Esophagus squamous epithelium (tissue), 5 donors: ENCODE measurements at places on chromosomes 6 and 20.

- no peak for DNase-seq
Observed at GRCh38 chr6:112760831-112761230, 413.7 kb downstream of the RFPL4B start.

GRCh38 chr20:4663553-4663952 is 58.2 kb upstream of the PRND start:
- DNase-seq = no peak

- no peak for DNase-seq
Observed at GRCh38 chr6:55901765-55902270, 26.4 kb upstream of the BMP5 start.

DNA sequence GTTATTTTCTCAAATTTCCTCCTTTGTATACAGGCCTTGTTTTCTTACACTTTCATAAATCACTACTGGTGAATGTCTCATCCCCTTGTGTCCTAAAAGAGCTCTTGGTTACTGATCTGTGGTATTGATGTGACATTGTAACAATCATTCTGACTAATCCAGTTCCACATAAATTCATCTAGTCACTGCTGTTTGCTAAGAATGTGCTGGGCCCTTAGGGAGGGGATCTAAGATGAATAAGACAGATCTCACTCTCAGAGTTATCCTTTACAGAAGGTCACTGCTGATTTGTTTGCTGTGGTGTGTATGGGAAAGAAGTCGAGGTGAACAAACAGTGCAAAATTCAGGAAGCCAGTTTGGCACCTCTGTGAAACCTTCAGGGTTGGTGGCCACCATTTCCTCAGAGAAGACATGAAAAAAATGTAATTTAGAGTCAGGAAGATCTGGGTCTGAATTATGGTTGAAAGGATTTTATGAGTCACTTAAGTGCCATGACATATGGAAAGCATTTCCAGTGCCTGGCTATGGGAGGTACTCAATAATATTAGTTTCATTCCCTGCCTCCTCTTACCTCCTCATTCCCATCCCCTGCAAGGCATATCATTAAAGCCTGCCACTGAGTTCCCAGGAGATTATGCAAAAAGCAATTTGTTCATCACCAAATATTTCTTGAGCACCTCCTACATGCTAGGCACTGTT is 121.8 kb downstream of the COL9A1 start:
- no peak for DNase-seq

- no peak for DNase-seq
Observed at GRCh38 chr20:62117658-62118057, 4.6 kb upstream of the LSM14B start.

- DNase-seq = no peak
Observed at GRCh38 chr6:117414770-117415169, 11.0 kb downstream of the ROS1 start.

GRCh38 chr6:141956868-141957267 is 175.9 kb upstream of the GJE1 start:
- no peak for DNase-seq

DNA sequence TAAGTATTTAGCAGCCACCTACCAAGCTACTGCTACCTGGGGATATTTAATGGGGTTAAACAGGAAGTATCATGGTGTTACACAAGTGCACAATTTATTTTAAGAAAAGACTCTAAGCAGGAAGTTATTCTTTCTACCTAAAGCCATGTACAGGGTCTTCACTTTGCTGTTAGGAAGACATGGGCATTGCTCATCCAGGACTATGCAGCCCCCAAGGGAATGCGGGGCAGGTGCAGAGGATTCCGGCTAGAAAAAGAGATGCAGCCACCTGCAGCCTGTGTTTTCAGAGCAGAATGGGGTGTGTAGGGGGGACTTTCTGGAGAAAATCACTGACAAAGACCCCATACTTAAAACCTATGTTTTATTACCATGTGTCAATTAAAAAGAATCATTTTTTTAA is 399.1 kb upstream of the NOX3 start:
- no peak for DNase-seq

- DNase-seq = no peak
Observed at GRCh38 chr6:138105446-138105845, 1.8 kb downstream of the PERP start.

DNA sequence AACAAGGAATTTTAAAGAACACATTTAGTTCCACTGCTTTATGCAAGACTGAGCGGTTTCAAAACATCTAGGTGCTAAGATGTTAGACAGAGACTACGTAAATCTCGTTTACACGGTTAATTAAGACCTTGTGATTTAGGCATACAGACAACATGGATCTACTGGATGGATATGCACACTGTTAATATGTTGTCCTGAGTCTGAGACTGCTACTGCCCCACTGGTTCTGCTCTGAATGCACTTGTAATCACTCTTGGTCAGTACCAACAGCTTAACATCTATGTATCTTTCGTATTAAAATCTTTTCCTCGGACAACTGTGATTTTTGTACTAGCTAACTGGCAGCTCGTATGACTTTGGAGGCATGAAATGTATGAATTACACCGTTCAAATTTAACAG is 3.1 kb downstream of the MAN1A1 start:
- no peak for DNase-seq

- DNase-seq = no peak
Observed at GRCh38 chr6:386688-387266, 4.8 kb upstream of the IRF4 start.

- DNase-seq = no peak
Observed at GRCh38 chr6:148351309-148351708, 8.7 kb downstream of the SASH1 start.

GRCh38 chr6:125961117-125961516 is 4.5 kb downstream of the HINT3 start:
- no peak for DNase-seq

GRCh38 chr6:100301731-100302130 is 163.0 kb downstream of the SIM1 start:
- no peak for DNase-seq

GRCh38 chr6:156731396-156731795 is 45.8 kb upstream of the ARID1B start:
- DNase-seq = no peak

DNA sequence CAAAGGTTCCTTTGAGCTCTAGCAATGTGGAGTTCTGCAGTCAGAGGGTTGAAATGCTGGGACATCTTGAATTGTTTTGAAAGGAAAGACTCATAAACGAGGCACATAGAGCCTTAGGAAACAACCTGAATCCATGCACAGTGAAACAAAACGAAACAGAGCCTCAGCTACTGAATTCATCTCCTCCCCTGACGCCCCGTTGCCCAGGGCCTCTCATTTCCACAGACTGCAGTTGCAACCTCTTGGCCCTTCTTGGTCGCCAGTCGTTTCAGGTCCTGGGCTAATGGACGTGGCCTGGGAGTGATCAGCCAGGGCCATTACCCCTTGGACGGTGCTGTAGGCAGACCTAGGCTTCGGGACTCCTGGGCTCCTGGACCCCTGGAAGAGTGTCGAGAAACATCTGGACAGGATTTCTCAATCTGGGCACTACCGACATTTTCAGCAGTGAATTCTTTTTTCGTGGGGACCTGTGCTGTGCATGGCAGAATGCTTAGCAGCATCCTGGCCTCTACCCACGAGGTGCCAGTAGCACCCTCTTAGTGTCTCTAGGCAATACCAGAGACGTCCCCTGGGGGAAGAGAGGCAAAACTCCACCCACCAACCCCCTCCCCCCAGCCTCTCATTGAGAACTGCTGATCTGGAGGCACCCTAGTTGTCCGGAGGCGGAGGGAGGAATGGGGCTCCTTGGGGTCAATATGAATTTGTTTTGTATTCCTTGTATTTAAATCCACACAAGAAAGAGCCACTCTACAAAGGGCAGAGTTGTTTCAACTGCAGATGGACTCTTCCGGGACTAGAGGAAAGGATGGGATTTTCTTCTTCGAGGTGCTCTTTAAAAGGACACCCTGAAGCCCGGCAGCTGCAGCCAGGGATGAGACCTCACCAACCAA is 50.2 kb downstream of the TMEM242 start:
- no peak for DNase-seq

GRCh38 chr6:99232056-99232455 is 117.4 kb downstream of the FAXC start:
- DNase-seq = no peak

GRCh38 chr6:122818866-122819265 is 29.8 kb downstream of the SMPDL3A start:
- no peak for DNase-seq

- DNase-seq = no peak
Observed at GRCh38 chr20:19021406-19022117, 190.9 kb upstream of the SLC24A3 start.

DNA sequence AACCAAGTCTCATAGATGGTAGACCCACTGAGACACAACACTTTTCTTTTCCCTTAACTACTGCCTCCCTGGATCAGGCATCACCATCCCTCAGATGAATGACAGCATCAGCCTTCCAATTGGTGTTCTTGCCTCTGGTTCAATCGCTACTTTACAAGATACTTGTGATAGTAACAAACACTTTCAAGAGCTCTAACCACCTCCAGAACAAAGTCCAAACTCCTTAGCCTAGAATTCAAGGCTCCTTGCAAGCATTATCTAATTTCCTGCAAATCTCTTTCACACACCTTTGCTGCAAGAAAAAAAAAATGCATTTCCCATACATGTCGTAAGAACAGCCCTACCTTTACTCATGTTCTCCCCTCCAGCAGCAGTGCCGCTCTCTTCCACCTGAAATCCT is 33.1 kb downstream of the RALGAPA2 start:
- DNase-seq = no peak

DNA sequence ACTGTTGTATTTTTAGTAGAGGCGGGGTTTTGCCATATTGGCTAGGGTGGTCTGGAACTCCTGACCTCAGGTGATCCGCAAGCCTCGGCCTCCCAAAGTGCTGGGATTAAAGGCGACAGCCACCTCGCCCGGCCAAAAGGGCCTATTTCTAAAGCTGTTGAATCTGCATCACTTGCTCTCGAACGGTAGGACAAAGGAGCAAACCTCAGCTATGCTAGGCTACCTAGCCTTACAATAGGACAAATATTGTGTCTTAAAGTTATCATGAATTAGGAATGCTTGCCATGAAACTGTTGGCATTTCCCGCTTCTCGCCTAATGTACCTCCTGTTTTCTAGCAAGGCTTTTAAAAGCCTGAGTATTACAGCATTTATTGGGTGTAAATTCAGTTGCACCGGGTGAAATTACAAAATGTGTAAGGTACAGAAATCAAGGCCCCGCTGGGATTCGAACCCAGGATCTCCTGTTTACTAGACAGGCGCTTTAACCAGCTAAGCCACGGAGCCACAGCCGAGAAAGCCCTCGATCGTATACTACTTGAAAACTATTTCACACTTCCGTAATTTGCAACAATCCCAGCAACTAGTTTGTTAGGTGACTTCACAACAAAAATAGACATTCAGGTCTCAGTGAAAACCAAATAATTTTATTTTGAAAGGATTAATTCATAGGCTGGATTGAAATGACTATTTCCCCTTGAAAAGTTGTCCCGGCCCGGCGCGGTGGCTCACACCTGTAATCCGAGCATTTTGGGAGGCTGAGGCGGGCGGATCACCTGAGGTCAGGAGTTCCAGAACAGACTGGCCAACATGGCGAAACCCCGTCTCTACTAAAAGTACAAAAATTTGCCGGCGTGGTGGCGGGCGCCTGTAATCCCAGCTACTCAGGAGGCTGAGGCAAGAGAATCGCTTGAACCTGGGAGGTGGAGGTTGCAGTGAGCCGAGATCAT is 211.6 kb upstream of the ZNF184 start:
- DNase-seq = no peak

DNA sequence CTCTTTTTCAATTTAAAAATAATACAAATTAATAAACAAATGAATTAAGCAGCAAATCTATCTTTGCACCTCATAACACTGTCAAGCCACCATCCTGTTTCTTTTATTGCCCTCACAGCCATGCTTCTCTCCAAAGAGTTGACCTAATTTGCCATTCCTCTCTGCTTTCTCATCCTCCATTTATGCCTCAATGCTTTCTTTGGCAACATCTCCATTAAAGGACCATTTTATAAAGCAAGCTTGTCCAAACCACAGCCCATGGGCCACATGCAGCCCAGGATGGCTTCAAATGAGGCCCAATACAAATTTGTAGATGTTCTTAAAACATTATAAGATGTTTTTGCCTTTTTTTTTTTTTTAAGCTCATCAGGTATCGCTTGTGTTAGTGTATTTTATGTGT is 26.4 kb upstream of the MEI4 start:
- no peak for DNase-seq

- DNase-seq = no peak
Observed at GRCh38 chr6:148358196-148358785, 15.7 kb downstream of the SASH1 start.

DNA sequence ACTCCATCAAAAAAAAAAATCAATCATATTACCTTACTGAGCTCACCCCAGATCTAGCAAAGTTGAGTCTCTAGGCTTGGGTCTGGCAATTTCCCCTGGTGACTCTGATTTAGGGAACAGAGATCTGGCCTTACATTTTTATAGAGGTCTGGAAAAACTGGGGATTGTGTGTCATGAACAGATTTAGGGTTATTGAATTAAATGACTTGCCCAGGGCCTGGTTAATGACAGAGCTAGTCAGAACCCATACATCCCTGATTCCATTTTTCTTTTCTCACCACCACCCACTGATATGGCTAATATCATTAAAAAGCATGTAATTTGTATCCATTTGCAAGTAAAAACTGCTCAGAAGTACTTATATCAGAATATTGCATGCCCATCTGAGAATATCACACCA is 163.4 kb upstream of the OGFRL1 start:
- DNase-seq = no peak

- no peak for DNase-seq
Observed at GRCh38 chr6:9233226-9233625, 797.9 kb upstream of the SLC35B3 start.

DNA sequence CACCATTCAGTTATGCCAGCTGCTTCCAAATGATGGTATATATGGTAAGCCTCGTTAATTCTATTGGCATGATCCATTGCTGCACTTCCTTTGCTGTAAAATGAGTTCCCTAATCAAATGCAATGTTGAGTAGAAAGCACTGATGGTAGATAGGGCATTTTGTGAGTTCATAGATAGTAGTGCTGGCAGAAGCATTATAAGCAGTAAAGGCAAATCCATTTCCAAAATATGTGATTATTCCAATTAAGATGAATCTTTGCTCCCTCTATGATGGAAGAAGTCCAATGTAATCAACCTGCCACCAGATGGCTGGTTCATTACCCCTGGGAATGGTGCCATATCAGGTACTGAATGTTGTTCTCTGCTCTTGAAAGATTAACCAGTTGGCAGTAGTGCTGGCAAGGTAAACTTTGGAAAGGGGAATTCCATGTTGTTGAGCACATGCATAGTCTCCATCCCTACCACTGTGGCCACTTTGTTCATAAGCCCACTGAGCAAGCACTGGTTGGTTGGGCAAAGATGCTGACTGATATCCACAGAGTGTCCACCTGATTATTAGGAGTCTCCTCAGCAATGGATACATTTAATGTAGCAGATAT is 5.6 kb upstream of the TBPL1 start:
- no peak for DNase-seq
